ENCODE measurements at places on chromosomes 3 and 15. TPM values are rescaled to one million over a fixed set of nuclear protein-coding genes. Genes with fewer than 3 reads are reported as not detected.

The NTRK3 gene
- total RNA-seq: not detected

The MCTP2 gene
- 1.8 TPM for total RNA-seq

DNA sequence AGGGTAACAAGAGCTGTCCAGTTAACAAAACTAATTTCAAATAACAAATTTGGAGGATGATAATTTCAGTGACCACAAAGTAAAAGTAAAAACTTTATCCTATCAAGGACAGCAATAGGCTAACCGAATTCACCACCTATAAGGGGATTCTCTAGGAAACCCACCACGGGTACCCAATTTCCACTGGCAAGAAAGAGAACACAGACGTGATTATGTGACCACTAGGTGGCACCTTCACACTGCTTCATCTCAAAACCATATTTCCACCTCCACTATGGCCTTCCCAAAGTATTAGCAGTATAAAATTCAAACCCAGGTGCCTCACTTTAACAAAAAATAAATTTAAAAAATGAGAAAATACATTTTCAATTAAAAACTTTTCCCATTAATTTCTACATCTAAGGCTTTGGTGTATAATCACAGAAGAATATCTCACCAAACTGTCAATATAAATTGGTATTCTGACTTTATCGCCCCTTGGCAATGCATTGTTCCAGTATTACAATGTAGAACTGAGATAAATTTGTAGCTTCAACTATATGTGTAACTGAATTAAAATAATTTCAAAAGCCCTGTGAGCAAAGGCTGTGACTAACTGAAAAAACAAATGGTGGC lies 96.5 kb downstream of the FSIP1 start:
- peak; percentile 72 for DNase-seq

DNA sequence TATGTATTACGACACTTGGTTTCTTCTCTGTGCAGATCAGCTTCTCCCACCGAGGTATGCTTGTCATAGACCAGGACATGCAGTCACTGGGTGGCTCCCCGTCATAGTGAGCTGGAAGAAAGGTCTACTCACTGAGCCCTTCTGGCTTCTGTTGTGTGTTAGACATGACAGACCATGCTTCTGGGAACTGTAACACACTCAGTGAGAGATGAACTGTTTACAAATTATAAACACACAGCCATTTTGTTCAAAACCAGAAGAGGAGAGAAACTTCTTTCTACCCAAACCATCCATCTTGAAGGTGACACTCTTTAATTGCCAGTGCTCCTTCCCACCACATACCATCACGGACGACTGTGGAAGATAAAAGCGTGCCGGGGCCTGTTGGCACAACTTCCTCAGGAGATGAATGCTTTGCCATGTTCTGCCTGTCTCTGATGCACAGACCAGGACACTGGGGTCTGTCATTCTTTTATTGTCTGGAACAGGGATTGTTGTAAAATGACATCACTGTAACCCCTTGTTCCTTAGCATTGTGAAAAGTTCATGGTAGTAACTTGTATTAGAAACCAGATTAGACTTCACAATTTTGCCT lies 214.3 kb downstream of the MCTP2 start:
- DNase-seq: no peak

GRCh38 chr3:149453140-149453805 lies 21.2 kb upstream of the TM4SF4 start:
- peak; percentile 47 for DNase-seq

- DNase-seq: peak; percentile 47
Measured at GRCh38 chr3:13461169-13462124, 18.7 kb upstream of the HDAC11 start.

All from GM23248 (cell line).